ENCODE measurements at places on chromosomes 11 and 22.
A peak's percentile ranks its signal among the peaks of the same experiment; 100 is the strongest.

- no peak for DNase-seq
Measured at GRCh38 chr22:49142296-49142695, 685.4 kb downstream of the BRD1 start.

DNA sequence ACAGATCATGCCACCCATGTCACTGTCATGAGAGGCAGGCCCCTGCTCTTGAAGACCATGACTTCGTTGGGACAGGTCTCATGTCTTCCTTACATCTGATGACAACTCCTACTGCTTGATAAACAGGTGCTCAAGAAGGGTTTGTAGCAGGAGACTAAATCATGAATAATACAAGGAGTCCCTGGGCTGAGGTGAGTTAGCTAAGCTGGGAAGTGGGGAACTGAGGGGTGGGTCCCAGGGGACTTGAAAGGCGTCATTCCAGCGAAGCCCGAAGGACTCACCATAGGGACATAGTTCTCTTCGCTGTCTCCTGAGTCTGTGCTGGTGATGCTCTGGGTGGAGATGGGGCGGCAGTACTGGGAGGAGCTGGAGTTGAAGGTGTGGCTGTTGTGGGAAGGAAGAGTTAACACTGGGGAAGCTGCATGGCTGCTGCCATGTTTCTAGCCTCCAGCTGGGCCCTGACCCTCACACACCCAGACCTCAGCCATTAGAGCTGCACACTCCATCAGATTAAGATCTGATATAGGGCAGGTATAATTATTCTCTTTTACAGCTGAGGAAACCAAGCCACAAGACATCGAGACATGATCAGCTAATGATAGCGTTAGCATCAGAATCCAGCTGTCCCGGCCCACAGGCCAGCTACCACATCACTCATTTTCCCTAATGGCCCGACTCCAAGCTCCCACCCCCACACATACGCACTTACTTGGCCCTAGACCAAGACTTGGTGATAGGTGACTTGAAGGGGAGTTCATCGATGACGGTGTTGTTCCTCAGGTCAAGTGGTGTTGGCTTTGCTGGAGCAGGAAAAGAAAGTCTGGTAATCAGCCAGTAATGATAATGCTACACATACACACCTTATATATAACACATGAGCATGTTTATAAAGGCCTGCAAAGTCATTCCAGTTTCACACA, 32.9 kb downstream of the USP35 start:
- DNase-seq, result no peak

- peak; percentile 92 for DNase-seq
Measured at GRCh38 chr11:122215244-122215992, 99.4 kb upstream of the BLID start.

GRCh38 chr22:30668386-30668710, 673 bp upstream of the DUSP18 start:
- peak; percentile 9 for DNase-seq

DNA sequence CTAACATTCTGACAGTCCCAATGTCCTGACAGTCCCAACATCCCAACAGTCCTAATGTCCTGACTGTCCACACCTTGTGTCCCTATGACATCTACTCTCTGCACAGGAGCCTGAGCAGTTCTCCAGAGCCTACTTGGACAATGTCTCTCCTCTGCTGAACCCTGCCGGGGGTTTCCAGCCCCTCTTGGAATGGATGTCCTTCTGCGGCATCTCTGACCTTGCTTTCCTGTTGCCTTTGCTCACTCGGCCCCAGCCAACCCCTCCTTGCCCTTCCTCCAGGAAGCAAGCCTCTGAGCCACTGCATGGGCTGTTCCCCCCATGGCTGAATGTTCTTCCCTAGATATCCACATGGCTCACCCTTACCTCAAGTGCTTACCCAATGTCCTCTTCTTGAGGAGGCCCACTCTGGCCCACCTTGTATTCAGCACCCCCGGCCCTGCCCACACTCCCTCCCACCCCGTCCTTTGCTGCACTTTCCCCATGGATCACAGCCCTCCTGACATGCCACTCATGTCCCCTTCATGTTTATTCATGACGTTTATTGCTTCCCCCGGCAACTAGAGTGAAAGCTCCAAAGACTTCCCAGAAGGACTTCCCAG, 59.5 kb downstream of the DHCR7 start:
- DNase-seq, result no peak

GRCh38 chr11:9787260-9787659, 123.4 kb downstream of the SWAP70 start:
- DNase-seq, result no peak

DNA sequence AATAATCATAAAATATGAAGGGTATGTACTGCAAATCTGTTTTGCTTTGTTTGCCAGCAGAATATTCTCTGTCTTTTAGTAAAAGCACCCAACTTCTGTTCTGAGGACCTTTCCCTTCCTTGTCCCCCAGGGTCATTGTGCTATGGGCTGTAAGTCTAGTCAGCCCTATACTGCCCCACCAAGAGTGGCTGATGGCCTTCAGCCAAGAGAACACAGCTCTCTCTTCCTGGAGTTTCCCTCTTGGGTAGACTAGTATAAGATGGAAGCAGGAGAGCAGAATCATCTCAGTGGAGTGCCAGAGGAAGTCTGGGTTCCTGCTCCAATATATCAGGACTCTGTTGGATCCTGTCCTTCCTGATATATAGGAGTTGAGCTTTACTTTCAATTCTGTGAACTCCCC, 29.0 kb downstream of the MMP13 start:
- no peak for DNase-seq

DNA sequence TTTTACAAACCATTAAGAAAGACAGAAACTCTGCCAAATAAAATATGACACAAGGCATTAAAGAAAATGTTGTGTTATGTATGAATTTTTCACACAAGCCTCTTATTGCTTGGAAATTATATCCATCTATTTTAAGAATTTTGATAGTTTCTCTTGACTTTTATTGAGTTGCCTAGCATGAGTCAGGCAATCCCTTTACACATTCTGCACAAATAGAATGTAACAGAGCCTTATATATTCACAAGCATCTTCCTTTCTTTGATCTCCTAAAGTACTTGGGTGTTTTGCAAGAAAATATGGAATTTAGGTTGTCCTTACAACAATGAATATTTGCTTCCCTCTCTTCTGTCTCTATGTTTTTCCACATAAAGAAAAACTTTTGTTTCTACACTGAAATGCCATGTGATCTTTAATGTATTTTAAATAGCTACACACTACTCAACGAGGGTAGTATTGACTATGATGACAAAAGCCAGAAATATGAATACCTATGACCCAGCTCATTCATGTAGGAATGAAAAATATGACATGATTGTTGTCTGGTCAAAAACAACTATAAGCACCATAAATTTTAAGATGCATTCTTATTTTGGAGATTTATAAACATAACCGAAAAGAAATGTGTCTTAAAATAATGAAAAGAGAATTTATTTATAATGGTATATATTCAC, 398.8 kb downstream of the GUCY1A2 start:
- DNase-seq, result no peak

DNA sequence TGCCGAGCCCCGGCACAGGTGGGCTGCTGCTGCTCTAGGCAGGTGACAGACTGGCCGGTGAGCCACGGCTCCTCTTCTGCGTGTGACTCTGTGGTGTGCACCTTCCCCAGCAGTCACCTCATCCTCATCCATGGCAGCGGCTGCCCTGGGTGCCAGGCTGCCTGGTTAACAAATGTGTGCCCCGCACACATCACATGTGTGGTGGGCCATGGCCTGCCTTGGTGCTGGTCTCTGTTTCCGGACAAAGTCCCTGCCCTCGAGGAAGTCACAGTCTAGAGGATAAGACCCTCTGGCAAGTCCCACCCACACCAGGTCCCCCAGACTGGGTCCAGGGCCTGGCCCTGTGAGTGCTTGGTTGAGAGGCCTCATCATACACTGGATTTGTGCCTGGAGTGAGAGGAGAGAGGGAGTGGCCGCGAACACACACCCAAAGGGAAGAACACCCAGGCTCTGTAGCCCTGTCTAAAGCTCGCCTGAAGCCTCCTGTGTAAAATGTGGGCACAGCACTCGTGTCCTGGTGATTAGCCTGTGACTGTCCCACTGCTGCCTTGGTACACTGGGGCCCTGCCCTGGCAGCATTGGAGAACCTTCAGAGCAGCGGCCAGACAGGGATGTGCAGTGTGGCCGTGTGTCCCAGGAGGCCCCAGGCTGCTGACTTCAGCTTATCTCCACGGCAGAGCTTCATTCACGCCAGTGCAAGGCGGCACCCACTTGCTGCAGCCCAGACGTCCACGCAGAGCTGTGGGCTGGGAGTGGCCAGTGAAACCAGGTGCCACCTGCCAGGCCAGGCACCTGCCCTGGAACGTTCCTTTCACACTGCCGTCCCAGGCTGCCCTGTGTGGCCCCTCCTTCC, 269.9 kb downstream of the TBC1D22A start:
- DNase-seq, result no peak

DNA sequence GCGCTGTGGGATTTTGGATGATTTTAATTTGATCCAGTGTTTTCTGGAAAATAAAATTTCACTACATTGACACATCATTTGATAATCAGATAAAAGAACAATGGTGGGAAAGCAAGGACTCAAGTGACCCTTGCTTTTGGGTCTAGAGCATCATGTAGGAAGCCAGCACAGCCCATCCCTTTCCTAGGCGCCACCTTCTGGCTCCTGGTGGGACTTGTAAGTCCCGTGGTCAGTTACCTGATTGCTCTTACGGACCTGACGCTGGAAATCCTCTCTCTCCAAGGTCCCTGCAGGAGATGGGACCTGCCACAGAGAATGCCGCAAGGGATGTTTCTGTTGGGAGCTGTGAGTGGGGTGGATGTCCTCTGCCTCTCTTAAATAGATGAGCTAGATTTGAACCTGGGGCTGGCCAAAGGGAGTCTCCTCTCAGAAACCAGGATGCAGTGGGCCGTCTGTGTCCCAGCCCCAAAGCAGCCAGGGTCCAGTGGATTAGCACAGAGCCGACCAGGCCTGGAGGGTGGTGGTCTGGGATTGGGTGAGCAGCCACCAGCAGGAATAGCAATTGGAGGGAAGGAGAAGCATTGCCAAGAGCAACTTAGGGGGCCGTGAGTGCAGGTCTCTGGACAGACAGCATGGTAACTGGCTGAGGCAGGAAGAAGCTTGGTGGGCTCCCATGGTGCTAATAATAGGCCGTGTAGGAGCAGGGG, 21.7 kb downstream of the TIMP3 start:
- DNase-seq, result no peak

DNA sequence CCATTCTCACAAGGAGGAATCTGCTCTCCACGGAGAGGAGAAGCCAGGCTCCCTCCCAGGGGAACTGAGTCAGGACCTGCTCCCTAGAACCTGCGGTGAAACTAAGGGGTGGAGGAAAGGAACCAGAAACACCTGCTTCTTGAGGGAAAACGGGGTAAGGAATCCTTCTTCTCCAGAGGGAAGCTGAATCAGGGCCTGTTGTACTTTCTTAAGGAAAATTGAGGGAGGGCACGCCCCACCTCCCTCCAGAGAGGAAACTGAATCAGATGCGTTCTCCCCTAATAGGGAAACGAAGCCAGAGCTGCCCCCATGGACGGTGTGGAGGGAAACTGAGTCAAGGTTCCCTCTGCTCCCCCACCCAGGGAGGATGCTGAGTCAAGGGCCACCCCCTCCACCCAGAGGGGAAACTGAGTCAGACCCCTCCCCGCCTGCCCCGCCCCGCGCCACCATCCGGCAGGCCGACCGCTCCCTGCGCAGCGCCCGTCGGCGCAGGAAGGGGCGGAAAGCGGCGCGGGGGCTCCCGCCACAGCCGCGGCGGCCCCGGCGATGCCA, 393 bp downstream of the RELA start:
- no peak for DNase-seq

DNA sequence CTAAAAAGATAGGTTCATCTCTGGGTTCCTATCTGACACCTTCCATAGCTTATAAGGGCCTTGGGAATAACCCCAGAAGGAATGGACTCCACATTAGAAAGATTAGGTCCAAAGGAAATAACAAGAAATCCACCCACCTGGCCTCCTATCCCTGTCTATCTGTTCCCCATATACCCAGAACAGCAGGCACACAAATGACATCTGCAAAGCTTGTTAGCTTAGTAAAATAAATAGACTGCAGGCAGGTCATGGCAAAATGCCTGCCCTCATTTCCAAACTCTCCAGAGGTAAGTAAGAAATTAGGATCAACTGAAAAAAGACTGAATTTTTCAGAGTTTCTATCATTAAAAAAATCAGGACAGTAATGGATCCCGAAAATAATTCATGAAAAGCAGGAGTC, 489.5 kb downstream of the DLG2 start:
- DNase-seq, result no peak

DNA sequence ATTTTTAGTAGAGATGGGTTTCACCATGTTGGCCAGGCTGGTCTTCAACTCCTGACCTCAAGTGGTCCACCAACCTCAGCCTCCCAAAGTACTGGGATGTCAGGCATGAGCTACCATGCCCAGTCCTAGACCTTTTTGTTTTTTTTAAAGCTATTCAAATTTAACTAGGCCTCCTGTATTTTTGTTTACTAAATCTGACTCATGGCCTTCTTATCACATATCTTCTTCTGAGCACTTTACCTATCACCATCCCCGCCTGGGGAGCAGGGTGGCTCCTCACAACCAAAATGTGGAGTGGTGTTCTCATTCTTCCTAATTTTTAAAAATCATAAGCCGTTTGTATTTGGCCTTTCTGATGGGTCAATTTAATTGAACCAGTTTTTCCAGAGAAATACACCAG, 92.6 kb downstream of the DBX1 start:
- DNase-seq, result no peak

DNA sequence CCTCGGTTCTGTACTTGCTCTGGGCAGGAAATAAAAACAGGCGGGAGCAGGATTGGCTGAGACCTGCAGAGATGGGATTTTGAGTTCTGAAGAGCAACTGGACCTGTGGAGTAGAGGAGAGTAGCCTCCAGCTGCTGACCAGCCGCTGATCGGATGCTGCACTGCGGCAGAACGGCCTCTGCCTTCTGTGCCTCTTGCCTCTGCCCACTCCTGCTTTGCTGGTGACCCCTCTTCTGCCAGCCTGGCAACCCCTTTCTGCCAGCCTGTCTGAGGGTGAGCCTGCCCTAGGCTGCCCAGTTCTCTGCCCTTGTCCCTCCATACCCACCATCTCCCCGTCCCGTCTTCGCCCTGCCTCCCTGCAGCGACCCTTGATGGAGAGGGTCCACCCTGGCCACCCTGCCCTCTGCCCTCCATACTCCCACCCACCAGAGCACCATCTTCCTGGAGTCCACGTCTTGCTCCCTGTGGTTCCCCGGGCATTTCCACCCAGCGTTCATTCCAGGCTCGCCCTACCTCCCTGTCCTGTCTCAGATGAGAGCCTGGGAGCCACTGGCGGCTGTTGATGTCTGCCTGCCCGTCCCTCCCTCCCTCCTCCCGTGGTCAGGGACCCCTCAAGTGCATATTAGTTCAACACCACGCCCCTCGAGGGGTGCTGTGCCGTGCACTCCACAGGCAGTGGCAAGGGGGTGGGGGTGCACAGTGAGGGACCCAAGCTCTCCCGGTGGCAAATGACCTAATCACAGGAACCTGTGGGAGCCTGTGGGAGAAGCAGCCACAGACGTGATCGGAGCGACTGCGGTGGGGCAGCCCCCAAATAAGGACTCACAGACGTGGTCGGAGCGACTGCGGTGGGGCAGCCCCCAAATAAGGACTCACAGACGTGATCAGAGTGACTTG, 863.3 kb downstream of the TBC1D22A start:
- no peak for DNase-seq

GRCh38 chr22:27788500-27789288, 12.9 kb downstream of the MN1 start:
- DNase-seq, result no peak

GRCh38 chr11:69463181-69463994, 18.1 kb upstream of the LINC01488 start:
- peak; percentile 84 for DNase-seq
